ENCODE measurements at places on chromosomes 3 and 15.

- no peak for DNase-seq
Observed at GRCh38 chr3:32249184-32249782, 10.8 kb downstream of the CMTM8 start.

DNA sequence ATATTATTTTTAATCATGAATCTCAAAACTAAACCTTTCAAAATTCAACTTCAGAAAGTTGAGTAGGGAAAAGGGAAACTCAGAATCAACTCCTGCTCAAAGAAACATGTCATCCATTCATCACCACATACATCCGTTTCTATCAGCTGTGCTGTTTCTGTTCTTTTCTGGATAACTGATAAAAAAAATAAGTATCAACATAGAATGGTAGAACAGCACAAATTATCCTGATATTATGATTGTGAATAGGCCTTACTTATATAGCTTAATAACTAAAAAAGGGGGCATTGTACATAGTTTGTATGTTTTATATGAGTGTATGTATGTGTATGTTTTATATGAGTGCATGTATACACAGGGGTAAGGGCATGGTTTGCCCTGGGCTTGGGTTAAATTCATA lies 3.1 kb downstream of the TM4SF1 start:
- DNase-seq: no peak

DNA sequence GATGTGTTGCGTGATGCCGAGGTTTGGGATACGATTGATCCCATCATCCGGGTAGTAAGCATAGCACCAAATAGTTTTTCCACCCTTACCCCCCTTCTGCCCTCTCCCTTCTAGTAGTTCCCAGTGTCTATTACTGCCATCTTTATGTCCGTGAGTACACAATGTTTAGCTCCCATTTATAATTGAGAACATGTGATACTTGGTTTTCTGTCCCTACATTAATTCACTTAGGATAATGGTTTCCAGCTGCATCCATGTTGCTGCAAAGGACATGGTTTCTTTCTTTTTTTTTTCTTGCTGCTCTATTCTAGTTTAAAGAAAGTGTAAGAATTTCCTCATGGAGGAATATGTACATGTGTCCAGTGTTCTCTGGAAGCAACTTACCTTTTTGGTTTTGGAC lies 51.8 kb downstream of the NSUN3 start:
- DNase-seq: no peak

GRCh38 chr3:141380987-141381386 lies 12.7 kb downstream of the ZBTB38 start:
- no peak for DNase-seq

DNA sequence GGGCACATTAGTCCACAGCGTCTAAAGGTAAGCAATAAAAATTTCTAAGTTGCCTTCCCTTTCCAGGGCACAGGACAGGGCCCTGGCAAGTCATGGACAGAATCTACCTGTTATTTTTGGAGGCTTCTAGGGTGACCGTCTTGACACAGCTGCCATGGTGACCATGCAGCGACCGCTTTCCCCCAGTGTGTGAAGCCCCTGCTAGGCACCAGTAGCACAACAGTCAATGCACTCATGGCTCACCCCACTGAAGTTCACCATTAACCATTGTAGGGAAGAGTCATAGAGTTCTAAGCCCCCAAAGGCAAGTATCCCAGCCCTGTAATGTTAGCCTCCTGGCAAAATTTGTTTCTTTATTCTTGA lies 43.8 kb upstream of the SLCO2A1 start:
- no peak for DNase-seq

DNA sequence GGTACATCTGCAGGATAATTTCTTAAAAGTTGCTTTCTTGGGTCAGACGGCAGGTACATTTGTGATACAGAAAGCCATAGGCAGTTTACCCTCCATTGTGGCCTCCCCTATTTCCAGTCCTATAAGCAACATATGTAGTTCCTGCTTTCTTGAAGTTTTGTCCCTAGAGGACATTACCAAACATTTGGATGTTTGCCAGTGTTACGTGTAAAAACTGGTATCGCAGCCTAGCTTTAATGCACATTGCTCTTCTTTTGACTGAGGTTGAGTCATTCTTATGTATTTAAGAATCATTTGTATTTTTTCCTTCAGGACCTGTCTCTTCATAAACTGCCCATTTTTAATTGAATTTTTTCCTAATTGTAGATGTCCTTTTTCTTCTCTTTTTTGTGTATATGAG lies 114.3 kb downstream of the DIPK2A start:
- no peak for DNase-seq

GRCh38 chr3:179037351-179037750 lies 34.3 kb downstream of the ZMAT3 start:
- no peak for DNase-seq

DNA sequence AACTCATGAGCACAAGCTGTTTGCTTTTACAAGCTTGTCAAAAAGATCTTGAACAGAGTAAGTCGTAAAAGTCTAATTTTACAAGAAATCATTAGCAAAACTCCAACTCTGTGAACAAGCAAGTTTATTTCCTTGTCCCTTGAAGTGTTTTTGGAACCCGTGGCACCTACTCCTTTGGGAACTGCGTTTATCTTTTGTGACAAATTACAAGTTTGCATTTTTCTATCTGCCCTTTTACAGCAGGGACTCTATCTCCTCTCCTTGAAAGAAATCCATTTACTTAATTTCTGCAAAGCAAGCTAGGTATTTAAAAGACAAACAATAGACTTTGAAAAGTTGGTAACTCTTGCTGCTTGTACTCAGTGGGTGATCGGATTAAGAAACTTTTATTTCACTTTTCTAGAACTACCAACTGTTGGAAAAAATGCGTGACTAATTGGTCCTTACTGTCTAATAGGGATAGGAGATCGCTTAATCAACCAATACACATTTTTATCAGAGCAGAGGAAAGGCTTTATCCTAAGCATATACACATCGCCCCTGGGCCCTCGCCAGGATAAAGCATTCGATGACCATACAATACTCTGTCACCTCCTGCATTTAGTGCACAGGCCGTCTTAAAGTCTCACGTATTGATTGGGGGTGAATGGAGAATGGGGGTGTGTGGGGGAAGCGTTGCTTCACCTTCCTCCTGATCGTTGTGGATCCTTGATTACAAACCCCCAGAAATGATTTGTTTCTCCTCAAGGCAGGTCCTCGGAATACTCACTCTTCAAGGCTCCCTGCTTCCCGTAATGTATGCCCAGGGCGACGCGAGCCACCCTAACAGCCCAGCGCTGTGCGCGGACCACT lies 1.7 kb downstream of the PRTG start:
- DNase-seq: no peak

DNA sequence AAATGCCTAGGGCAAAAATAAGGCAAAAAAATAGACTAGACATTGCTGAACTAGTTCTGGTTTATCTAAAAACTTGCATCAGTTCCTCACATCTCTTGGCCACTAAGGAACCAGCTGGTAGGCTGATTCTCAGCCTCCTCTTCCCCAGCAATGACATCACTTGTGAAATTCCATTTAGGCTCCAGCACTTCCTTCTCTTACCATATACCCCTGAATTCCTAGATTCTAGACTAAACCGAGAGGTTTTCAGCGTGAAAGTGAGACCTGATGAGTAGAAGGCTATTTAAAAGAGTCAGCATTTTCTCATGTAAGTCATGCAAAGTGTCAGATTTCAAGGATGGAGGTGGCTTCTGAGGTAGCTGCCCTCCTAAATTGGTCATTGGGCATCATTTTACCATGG lies 247.1 kb upstream of the CDIN1 start:
- DNase-seq: no peak

DNA sequence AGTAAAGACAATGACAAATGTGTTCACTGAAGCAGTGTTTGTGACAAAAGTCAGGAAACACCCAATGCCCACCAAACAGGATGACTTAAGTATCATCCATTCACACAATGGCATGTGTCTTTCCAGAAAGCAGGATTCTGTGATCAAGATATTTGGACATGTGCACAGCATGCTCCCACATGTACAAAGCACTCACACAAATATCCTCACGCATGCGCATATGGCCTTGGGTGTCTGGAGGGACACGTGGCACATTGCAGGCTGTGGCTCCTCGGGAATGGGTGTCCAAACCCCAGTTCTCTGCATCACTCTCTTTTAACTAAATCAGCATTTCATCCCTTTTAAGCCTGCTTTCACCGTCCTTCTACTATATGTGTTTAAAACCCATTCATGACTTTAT lies 130.5 kb downstream of the KLF13 start:
- DNase-seq: no peak

DNA sequence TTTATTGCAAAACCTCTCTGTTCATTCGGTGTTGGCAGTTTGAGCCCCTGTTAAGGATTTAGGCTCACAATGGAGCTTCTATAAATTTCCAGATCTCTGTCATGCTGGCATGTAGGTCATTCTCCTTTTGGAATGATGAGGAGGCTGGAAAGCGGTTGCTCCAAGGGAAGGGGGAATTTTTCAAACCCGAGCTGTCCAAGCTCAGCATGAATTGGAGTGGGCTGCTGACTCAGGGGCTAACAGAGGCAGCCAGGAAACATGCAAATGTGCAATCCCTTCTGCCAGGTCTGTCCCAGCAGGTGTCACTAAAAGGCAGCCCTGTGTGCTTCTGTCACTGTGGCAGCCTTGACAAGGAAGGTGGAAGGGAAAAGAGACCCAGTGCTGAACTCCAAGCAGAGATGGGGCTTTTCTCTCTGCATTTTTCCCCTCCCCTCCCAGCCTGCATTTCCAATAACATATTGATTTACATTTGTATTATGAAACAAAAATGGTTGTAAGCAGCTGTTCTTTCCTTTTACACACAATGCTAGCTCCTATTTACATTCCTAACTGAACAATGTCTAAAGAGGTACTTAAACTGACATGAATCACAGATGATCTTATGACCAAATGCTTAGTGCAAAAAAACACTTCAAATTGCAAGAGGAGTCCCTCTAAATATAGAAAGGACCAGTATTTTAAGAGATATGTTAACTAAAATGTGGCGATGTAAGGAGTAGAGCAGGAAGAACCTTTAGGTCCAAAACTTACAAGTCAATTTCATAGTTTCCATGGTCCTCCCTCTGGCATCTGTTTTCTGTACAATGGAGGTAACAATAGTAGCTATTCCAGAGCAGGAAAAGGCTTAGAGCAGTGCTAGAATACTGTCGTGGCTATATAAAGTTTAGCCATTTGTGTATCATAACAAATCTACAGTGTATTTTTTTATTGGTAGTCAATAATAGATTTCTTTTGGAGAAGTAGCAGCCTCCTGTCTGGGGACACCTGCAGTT lies 84.5 kb upstream of the ATP10A start:
- DNase-seq: no peak

DNA sequence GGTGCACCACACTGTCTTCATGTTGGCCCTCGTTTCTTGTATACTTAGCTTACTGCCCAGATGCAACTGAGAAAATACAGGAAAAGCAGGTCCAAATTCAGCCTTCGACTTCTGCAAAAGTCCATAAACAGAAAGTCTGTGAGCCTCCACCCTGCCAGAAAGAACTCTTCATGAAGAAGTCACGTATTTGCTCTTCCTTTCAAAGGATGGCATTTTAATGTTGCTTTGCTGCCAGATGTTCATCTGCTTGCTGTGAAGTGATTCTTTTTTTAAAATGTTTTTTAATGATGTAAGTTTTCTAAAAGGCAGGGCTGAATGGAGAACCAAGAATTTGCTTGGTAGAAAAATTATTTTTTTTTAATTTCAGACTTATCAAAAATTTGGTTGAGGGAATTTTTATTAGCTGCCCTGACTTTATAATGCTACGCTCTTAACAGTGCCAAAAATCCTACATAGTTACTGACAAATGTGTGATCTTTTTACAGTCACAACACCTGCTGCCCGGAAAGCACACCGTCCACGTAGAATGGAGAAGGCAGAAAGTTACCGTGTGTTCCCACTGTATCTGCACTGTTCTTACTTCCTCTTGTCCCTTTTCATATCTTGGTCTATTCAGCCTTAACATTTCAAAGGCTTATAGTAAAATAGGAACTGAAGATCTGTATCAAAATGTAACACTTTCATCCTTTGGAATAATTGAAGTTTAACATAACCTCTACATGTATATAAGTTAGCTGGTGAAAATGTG lies 136.3 kb downstream of the LRRC28 start:
- DNase-seq: no peak

GRCh38 chr3:176942305-176942704 lies 255.0 kb downstream of the TBL1XR1 start:
- DNase-seq: no peak

DNA sequence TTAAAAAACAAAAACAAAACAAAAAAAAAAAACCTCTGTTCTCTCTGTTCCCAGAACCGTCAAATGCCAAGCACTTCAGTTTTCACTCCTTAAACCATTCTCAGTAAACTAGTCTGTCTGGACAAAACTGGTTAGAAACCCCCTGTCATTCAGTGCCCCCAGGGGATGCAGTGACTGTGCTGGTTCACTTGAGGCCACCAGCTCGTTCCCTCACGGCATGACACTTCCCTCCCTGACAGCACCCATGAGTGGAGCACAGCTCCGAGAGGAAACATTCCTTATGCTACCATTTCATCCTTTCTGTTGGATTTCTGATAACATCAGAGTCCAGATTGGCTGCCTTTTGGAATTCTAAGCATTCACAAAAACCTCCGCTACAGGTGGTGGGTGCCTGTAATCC lies 244.0 kb upstream of the TPM1 start:
- no peak for DNase-seq

- no peak for DNase-seq
Observed at GRCh38 chr3:189710620-189711402, 79.6 kb downstream of the TP63 start.

DNA sequence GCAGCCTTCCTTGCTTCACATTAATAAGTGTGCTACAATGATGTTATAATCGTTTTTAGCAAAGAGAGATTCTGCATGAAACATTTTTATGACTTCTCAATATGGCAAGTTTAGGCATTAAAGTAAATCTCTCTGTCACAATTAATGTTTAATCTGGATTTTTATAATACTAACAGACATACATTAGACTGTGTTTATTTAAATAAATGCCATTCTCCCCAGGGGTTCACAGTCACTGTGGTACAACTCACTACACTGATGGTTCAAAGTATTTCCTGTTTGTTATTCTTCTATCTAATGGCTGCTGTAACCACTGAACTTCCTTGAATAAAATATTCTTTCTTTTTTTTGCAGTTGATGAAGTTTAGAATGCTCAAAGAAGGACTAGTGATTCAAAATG lies 59.0 kb downstream of the SLC12A1 start:
- DNase-seq: no peak

GRCh38 chr3:12560505-12561190 lies 3.8 kb downstream of the MKRN2 start:
- DNase-seq: no peak

DNA sequence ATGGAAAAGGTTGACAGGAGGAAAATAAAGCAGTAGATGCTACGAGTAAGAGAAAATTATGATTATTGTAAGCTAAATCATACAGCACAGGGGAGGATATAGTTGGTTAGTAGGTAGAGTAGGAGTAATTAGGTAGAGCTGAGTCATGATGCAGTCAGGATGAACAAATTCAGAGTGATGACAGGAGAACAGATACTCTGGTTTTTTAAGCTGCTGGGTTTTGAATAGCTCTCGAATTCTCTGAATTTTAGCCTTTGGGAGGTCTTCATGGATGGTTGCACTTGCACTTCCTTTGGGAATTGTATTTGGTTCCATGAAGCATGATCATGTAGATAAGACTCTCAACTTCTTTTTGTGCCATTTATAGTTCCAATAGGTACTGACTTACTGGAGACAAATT lies 96.2 kb downstream of the ECT2 start:
- no peak for DNase-seq

- DNase-seq: no peak
Observed at GRCh38 chr3:194466761-194467356, 19.9 kb downstream of the ATP13A3 start.

All from nucleus accumbens (tissue), 56 donors.